Pancreas (tissue), 10 donors: ENCODE measurements at places on chromosomes 1 and 21. TPM values are rescaled to one million over a fixed set of nuclear protein-coding genes. Genes with fewer than 3 reads are reported as not detected.
A peak's percentile ranks its signal among the peaks of the same experiment; 100 is the strongest.

DNA sequence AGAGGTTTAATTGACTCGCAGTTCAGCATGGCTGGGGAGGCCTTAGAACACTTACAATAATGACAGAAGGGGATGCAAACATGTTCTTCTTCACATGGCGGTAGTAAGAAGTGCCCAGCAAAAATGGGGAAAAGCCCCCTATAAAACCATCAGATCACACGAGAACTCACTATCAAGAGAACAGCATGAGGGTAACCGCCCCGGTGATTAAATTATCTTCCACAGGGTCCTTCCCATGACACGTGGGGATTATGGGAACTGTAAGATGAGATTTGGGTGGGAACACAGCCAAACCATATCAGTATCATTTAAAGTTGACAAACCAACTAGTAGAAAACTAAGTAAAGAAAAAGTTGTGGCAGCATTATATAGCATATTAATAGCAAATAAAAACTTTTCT, 71.3 kb upstream of the DNAJC6 start:
- no peak overlapping the region for H3K27ac ChIP-seq
- H3K27me3 ChIP-seq, result no peaks in the 10 kb centered on the region
- no peak overlapping the region for H3K4me3 ChIP-seq
- DNase-seq, result no peak
- H3K4me1 ChIP-seq, result no peaks in the 10 kb centered on the region
- H3K36me3 ChIP-seq, result no peaks in the 10 kb centered on the region

DNA sequence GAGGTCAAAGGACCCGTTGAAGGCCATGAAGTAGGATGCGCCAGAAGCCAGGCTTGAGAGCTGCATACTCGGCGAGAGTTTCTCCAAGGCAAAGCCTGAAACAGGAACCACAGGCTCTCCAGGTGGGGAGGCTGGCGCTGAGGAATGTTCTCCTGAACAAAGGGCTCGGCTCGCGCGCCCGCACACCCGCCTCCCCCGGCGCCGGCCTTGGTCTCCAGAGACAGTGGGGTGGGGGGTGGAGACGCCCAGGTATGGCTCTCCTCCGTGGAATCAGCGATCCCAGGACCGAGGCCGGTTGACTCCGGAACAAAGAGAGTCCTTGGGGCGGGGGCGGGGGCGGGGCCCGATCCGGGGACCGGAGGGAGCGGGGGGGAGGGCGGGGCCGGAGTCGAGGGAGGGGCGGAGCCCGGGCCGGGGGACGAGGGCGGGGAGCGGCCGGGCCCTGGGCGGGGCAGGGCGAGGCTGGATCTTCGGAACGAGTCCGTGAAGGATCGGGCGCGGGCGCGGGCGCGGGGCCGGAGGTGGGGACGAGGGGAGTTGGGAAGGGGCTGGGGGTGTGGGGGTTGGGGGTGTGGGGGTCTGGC, 85.0 kb downstream of the NKAIN1 start:
- peak; percentile 90 for DNase-seq
- no peaks in the 10 kb centered on the region for H3K27me3 ChIP-seq
- H3K36me3 ChIP-seq, result no peaks in the 10 kb centered on the region
- peaks cover 2% of the 10 kb centered on the region for H3K4me1 ChIP-seq

- no peaks in the 10 kb centered on the region for H3K36me3 ChIP-seq
- peaks cover 28% of the 10 kb centered on the region for H3K4me1 ChIP-seq
- H3K27me3 ChIP-seq, result no peaks in the 10 kb centered on the region
- H3K4me3 ChIP-seq, result no peak overlapping the region
- peak overlapping the region; percentile 52 for H3K27ac ChIP-seq
- DNase-seq, result no peak
These were observed 246.3 kb downstream of the FGGY start for GRCh38 chr1:59543211-59543668.

DNA sequence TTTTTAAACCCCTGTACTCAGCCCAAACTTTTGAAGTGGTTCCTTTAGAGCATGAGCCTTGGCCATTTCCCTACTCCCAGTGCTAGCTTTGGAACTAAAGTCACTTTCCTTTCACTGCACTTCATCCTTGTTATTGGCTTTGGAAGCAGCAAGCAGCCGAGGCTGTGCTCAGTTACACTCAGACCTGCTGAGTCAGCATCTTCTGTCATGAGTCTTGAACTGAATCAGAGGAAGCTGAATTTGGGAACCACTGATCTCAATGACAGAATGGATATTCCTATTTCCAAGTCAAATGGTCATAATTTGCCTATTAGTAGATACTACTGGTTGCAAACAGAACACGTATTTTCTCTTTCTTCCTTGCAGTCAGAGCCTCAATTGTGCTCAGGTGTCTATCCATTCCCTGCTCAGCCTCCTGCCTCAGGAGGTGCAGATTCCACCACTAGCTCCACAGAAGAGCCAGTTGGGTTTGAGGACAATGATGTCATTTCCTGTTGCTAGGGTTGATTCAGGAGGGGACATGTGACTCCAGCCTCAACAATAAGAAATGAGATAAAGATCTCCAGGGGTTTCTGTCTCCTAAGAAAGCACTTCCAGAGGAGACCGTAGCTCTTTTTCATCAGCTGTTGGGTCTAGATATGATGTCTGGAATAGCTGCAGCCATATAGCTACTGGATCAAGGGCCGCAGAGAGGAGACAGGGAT, 44.9 kb upstream of the NTPCR start:
- H3K36me3 ChIP-seq, result no peaks in the 10 kb centered on the region
- DNase-seq, result no peak
- H3K27ac ChIP-seq, result no peak overlapping the region
- H3K27me3 ChIP-seq, result no peaks in the 10 kb centered on the region

- peak; percentile 59 for DNase-seq
- no peaks in the 10 kb centered on the region for H3K4me1 ChIP-seq
These were observed at the start of gene TSPEAR for GRCh38 chr21:44711327-44712202. TSPEAR (minus strand) TSS chr21:44711572; CDS start chr21:44711514, 58 bp downstream.

- H3K4me3 ChIP-seq, result no peak overlapping the region
- no peaks in the 10 kb centered on the region for H3K36me3 ChIP-seq
- peaks cover 7% of the 10 kb centered on the region for H3K4me1 ChIP-seq
- DNase-seq, result no peak
- H3K27me3 ChIP-seq, result no peaks in the 10 kb centered on the region
These were observed 1.5 kb downstream of the FABP3 start for GRCh38 chr1:31371121-31371959.

DNA sequence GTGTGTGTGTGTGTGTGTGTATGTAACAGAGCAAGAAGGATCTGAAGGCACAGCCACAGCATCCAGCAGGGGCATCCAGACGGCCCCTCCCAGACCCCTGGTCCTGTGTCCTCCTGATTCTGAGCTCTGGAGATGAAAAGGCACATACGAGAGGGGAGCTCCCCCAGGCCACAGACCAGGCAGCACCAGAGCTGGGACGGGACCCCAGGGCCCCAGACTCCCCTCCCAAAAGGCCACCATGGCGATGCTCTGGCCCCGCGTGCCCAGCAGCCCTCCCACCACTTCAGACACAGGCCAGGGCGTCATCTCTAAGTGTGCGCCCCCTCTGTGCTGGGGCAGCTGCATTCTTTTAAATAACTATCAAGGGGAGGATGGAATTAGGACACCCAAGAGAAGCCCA, 245.8 kb downstream of the MATN1 start:
- H3K4me1 ChIP-seq, result no peaks in the 10 kb centered on the region
- H3K27ac ChIP-seq, result no peak overlapping the region
- H3K27me3 ChIP-seq, result no peaks in the 10 kb centered on the region
- no peak overlapping the region for H3K4me3 ChIP-seq
- no peaks in the 10 kb centered on the region for H3K36me3 ChIP-seq

- H3K36me3 ChIP-seq, result no peaks in the 10 kb centered on the region
- H3K4me1 ChIP-seq, result no peaks in the 10 kb centered on the region
- DNase-seq, result no peak
These were observed 23.1 kb upstream of the TNFRSF1B start for GRCh38 chr1:12143631-12144155.

DNA sequence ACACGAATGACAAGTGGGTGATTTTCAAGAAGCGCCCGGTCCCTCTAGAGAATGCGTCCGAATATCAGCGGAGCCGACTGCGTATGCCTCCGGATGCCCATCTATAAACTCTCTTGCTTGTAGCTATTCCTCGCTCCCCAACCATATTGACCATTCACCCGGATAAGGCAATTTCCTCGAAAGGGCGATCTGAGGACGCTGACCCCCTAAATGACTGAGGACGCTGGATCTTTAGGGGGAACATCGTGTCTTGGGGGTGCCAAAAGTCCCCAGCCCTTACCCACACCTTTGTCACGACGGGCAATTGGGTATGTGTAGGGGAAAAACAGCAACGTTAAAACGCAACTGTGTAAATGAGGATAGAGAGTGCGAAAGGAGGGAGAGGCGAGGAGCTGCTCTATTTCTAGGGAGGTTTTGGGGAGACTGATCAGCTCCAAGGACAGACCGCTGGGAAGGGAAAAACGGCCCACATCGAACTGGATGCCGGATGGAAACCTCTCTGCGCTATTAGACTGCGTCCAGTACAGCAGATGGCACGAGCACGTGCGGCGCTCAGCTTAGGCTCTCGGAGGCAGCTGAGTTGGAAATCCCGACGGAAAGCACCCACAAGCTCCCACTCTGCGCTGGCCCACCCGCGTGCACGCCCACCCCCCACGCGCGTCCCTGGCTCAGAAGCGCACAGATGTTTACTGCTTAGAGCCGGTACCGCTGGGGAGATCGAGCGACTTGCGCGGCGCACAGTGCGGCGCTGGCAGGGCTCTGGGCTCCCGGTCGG, 2.9 kb upstream of the PRRX1 start:
- H3K27me3 ChIP-seq, result no peaks in the 10 kb centered on the region
- H3K36me3 ChIP-seq, result no peaks in the 10 kb centered on the region
- H3K27ac ChIP-seq, result no peak overlapping the region
- no peak for DNase-seq

DNA sequence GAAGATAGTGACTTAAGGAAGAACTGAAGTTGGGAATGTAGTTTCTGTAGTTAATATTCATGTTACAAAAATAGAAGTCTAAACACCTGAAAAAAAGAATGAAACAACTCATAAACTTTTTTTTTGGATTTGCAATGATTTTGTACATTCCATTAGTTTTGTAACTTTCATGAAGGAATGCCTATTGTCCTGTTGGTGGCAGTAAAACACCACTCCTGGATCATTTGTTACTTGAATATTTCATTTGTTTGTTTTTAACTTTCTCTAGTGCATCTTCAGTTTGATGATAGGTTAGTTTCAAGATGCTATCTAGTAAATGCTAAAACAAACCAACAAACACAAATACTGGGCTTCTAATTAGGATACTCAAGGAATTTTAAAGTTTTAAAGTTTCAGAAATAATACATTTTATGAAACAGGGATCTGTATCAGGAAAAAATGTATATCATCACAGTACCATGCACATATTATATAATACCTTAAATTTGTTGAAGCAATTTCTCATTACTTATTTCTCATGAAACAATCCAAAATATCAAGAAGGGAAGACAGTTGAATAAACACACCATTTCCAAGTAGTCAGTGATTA, 229.7 kb upstream of the CACYBP start:
- no peaks in the 10 kb centered on the region for H3K27me3 ChIP-seq
- no peak overlapping the region for H3K27ac ChIP-seq
- H3K36me3 ChIP-seq, result no peaks in the 10 kb centered on the region
- no peak overlapping the region for H3K4me3 ChIP-seq
- no peak for DNase-seq

The SLC44A5 gene
- total RNA-seq, result 0.59 TPM

The RPL5 gene
- total RNA-seq, result 601 TPM

The SPRR2F gene
- not detected for total RNA-seq

The TSPAN1 gene
- 2.1 TPM for total RNA-seq
